ENCODE measurements at places on chromosomes 2 and 18.

DNA sequence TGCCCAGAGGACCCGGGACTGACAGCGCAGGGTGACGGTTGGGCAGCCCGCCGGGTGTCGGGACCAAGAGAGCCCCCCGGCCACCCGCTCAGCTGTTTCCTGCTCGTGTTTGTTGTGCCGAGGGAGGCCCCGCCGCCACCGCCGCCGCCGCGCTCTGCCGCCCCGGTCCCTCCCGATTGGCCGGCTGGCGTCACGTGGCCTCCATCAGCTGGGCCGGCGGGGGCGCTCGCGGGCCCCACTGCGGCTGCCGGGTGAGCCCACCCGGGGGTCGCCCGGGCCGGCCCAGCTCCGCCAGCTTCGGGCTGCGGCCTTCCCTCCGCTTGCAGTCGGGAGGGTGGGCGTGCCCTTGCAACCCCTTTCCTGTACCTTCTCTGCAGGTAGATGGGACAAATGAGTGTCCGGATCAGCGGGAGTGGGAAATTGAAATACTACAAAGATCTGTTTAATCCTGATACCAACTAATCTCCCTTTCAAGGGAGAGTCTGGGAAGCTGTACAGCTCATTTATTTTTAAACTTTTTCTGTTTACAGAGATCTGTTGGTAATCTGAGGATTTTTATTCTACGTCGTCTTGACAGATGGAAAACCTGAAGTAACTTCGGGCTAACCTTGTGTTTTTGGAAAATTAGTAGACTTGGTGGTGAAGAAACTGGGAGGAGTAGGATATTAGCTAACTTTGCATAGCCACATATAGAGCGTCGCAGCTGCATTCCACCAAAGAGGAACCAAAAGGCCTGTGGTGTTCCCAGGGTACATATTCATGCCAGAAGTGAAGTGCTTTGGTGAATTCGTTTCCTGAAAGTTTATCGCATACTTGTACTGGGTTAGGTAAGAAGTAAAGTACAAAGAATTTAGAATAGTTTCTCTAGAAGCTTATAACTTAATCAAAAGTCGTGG lies 1.2 kb downstream of the YPEL5 start:
- DNase-seq, result no peak

- no peak for DNase-seq
Measured at GRCh38 chr2:59888015-59888414, 665.4 kb downstream of the BCL11A start.

DNA sequence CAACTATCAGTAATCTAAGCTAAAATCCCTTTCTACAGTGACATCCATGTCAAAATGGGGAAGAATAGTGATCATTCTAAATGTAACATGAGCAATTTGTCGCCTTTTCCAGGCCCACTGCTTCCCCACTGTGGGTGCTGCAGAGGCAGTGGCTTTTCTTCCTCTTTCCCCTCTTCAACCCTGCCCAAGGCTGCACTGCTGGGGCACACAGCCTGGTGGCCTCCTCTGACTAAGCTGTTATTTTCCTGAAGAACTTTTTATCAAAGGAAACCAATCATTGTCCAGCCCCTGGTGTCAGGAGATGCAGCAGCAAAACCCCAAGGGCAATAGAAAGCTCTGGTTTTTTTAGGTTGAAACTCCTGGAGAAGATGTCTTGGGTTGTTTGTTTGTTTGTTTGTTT lies 117.6 kb upstream of the KLF7 start:
- no peak for DNase-seq

- DNase-seq, result no peak
Measured at GRCh38 chr2:191231995-191232394, 13.2 kb upstream of the MYO1B start.

- DNase-seq, result no peak
Measured at GRCh38 chr2:228318218-228318617, 136.7 kb upstream of the SPHKAP start.

GRCh38 chr2:15744820-15745219 lies 153.2 kb downstream of the DDX1 start:
- no peak for DNase-seq

DNA sequence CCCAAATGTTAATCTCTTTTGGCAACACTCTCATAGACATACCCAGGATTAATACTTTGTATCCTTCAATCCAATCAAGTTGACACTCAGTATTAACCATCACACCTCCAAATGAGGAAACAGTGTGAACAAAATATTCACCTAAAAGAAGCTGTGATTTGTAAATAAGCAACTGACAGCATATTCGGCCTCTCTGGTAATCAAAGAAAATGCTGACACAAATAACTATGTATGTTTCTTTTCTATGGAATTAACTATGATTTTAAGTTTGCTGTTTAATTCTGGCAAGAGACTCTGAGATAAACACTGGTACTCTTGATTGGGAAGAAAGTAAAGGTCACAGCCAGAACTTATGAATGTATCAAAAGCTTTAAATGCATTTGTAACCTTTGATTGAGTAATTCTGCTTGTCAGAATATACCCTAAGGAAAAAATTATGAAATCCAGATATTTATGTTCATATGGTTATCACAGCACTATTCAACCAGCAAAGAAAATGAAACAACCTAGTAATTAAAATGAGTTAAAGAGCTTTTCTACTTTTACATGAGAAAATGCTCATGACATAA lies 3.6 kb upstream of the GYPC start:
- DNase-seq, result no peak

- no peak for DNase-seq
Measured at GRCh38 chr2:111904726-111905474, 6.5 kb downstream of the MERTK start.

DNA sequence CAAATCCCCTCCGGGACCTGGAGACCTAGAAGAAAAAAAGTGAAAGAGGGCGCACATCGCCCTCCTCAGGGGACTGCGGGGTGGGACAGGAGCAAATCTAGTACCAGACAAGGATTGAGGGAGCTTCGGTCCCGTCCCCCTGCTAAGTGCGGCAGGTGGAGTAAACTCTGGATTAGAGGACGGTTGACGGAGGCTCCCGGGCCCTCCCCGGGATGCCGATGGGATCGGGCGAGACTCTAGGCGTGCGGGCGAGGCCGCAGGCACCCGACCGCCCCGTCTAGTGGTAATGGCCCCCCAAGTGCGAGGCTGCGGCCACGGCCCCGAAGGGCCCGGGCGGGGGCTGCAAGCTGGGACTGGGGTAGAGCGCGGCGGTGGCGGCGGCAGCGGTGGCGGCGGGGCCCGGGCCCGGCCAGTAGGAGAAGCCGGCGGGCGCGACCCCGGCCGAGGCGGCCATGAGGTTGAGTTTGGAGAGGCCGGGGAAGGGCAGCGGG lies 3.5 kb downstream of the FEV start:
- no peak for DNase-seq

- no peak for DNase-seq
Measured at GRCh38 chr18:24234850-24235418, 96.1 kb downstream of the CABYR start.

DNA sequence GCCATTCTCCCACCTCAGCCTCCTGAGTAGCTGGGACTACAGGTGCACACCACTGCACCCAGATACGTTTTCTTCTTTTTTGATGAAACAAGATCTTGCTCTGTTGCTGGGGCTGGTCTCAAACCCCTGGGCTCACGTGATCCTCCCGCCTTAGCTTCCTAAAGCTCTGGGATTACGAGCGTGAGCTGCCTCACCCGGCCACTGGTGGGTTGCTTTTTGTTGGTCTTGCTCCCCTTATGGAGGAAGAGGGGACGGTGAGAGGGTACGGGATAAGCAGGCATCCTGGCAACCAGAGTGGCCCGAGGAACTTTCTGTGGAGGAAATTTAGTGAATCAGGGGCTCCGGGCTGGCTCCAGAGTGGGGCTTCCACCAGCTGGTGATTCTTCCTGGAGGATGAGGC lies 222.3 kb downstream of the HDAC4 start:
- no peak for DNase-seq

DNA sequence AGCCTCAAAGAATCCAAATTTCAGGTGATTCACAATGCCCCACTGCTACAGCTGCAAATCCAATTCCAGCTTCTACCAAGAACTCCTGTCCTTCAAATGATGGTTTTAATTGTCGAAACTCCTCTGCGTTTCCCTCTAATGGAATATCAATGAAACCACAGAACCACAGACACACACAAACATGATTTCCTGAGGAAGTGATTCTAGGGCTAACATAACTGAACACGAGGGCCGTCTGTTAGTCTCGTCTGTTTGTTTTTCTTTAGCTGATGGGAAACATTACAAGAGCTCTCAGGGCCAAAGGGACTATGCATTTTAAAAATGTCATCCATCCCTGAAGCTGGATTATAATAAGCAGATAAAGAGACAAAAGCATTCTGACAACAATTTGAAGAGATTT lies 59.4 kb downstream of the RNF152 start:
- DNase-seq, result no peak

DNA sequence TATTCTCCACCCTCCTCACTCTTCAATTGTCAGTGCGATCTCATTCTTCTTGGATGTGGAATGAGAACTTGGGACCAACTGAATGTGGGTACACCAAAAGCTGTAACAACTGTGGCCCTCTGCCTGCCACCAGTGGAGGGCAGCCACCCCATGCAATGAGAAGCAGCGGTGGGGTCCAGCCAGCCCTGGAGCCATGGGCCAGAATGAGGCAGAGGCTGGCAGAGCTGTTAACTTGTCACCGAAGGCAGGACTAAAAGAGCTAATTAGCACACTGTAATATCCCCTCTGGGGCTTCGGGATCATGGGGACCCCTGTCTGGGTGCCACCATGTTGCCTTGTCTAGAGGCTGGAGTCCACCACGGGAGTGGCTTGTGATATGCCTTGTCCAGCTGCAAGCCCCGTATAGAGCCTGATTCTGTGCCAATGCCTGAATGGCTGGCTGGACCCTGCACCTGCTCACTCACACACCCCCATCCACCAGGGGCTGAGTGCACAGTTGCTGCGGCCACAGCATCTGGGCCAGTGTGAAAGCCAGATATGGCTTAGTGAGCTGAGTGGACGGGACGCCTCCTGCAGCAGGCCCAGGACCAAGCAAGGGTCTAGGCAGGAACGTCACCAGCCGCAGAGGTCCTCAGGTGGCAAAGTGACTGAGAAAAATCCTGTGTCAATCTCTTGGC lies 680.5 kb downstream of the DSC3 start:
- no peak for DNase-seq

- DNase-seq, result no peak
Measured at GRCh38 chr2:36801088-36801487, 104.6 kb downstream of the VIT start.

DNA sequence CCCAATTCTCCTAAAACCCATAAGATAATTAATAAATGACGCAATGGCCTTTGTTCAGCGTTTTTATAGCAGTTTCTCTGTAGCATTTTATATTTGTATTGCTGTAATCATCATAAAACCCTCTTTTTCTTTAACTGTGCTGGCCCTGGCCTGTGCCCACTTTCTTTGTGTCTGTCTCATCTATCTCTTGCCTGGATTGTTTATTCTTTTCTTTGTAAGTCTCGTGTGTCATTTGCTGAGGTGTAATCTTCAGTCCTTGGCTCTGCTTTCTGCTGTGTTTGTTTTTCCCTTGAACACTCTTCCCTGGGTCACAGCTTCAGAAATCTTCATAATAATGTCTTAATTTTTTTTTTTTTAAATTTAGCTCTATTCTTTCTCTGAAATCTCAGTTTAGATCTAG lies 525.8 kb upstream of the LINC00305 start:
- no peak for DNase-seq

- DNase-seq, result no peak
Measured at GRCh38 chr2:133086176-133086575, 416.2 kb upstream of the LYPD1 start.

GRCh38 chr2:67564076-67564475 lies 166.9 kb downstream of the ETAA1 start:
- no peak for DNase-seq

DNA sequence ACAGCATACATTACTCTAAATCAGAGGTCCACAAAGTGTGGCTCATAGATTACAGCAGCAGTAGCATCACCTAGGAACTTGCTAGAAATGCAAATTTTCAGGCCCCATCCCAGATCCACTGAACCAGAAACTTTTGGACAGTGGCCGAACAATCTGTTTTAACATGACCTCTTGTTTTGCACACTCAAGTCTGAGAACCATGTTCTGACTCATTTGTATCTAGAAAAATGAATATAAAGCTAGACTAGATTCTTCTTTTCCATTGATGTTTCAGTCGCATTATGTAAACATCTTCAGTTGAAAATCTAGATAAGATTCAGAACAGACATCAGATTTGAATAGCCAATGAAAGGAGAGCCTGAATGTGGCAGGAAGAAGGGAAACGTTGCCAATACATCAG lies 608.8 kb downstream of the LRP1B start:
- DNase-seq, result no peak

All from cortex of kidney (tissue), 1 donor.